ENCODE measurements at places on chromosomes 3 and 15.

GRCh38 chr15:67063689-67064606, 1.5 kb upstream of the SMAD3 start:
- no peak for DNase-seq

DNA sequence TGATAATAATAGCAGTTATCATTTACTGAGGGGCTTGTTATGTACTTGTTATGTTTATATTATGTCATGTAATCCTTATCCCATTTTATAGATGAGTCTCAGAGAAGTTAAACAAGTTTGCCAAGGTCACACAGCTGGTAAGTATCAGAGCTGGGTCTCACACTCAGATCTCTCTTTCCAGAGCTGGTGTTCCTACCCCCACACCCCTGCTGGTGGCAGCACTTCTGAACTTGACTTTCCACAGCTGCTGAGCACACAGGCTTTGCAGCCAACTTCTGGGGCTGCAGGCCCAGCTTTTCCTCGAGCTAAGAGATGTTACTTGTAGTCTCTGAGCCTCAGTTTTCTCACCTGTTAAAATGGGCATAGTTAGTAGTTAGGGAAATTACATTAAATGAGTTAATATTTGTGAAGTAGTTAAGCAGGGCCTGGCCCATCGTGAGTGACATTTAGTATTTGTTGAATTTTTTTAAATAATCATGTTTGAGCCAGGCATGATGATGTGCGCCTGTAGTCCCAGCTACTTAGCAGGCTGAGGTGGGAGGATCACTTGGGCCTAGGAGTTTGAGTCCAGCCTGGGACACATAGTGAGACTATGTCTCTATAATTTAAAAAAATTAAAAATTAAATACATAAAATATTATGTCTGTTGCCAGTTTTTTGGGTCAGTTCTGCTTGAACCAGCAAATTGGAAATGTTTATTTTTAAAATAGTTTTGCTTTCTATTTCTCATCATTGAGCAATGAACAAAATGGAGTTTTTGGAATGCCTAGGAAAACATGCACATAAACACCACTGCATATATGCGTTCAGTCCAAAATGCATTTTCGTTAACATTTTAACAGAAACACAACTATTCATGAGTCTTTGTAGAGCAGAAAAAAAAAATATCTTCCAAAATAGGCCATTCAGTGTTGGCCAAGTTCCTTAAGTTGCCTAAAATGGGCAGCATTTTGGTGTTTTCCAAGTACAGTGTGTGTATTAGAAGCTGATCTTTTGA, 87.3 kb downstream of the SMAD6 start:
- no peak for DNase-seq

- no peak for DNase-seq
These were observed 216.1 kb downstream of the SHQ1 start for GRCh38 chr3:72632129-72632528.

DNA sequence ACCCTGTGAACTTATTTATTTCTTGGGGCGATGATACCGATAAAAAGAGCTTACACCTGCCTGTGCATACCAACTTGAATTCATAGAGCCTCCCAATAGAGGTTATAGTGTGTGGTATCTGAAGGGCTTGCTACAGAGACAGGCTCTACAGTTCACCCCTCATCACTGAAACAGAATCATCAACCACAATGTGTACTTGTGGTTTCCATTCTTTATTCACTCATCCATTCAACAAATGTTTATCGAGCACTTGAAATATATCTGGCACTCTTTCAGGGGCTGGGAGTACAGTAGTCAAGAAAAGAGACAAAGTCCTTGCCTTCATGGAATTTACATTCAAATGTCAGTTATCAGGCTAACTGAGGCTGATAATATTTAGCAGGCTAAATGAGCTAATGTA, 134.4 kb upstream of the SKOR1 start:
- peak; percentile 85 for DNase-seq

DNA sequence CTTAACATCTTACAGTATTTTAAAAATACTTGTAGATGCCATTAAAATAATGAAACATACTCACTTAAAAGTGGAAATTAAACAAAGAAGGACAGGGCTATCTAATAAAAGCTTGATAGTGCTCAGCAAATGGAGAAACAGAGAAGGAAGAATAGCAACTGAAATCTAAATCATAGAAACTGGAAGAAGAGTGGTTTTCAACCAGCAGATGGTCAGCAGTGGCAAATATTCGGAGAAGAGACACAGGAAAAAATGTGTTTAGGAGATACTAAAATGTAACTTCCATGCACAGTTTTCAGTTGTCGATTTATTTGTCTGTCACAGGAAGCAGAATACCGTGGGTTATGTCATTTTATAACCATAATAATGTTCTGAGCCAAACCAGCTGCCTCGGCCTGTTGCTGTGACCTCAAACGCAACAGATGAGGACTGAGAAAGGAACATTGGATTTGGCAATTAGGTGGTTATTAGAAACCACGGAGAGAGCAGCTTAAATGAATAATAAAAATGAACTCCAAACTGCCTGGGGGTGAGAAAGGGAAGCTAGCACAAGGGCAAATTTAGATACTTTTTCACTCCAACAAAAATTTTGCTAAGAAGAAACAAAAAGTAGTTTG, 246.6 kb upstream of the KCNMB2 start:
- no peak for DNase-seq

DNA sequence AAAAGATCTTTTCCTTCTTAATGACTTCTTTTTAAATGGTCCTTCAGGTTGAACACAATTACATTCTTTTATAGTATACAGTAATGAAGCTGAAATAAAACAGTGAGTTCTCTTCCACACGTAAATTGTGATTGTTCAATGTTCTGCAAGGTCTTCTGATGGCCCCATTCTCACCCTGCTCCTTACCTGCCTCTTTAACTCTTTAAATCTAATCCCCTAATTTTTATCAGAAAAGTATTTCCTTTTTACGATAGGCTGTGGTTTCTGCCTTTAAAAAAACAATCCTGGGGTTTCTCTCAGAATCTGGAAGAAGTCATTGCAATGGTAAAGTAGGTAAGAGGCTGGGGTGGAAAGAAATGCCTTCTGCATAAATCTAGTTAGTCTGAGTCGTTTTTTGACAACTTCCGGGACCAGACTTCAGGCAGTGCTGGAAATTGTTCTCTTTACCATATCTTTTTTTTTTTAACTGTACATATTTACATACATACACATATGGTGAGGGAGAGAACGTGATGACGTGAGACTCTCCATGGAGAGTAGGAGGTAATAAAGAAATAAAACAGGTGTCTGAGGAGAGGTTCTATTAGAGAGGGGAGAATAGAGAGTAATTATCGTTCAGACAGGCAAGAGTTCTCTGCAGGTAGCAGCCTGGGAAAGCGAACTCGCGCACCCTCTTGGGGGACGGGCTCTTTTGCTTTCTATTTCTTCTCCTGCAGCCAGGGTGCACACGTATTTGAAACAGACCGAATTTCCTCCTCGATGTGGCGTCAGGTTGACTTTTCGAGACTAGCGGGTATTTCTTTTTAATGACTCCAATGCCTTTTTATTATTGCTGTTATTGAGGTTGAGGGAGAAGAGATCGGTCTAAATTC, at the start of gene SIDT1:
Gene SIDT1 (plus strand): TSS at position 730 of the 872 bp plus-strand sequence. CDS start 467 bp downstream, outside the sequence.
- DNase-seq, result peak; percentile 7

DNA sequence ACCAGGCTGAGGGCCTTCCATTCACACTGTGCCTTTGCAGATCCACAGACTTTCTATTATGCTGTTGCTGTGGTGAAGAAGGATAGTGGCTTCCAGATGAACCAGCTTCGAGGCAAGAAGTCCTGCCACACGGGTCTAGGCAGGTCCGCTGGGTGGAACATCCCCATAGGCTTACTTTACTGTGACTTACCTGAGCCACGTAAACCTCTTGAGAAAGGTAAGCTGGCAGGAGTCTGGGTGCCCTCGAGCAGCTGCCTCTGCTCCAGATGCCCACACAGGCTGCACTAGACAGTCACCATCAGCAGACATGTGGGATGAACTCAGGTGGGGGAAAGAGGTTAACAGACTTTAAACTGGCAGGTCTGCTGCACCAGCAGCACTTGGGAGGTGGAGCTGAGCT, 8.3 kb downstream of the TF start:
- no peak for DNase-seq

DNA sequence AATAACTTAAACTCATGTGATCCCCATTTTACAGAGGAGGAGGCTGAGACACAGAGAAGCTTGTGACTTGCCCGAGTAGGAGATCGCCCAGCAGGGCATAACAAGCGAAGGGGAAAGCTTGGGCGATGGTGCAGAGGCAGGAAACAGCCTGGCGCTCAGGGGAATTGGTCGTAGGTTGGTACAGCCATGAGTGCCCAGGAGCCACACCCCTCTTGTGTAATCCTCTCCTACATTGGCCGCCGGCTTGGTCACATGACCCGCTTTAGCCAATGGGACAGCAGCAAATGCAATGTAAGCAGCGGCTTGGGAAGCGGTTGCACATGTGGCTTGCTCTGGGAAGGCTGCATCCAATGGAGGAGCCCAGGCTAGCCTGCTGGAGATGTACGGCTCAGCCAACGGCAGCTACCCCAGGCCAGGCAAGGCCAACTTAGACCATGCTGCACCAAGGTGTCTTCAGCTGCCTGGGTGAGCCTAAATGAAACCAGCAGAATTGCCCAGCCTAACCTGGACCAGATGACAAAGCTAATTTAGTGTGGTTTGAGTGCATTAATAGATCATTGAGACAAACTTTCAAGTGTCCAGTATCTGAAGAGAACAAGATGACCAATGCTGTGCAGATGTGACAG, 50.3 kb upstream of the SLC6A6 start:
- DNase-seq, result no peak

- peak; percentile 80 for DNase-seq
These were observed 935.0 kb downstream of the FHIT start for GRCh38 chr3:60316121-60316797.

GRCh38 chr15:47404877-47405276, 312.4 kb upstream of the SEMA6D start:
- DNase-seq, result no peak

DNA sequence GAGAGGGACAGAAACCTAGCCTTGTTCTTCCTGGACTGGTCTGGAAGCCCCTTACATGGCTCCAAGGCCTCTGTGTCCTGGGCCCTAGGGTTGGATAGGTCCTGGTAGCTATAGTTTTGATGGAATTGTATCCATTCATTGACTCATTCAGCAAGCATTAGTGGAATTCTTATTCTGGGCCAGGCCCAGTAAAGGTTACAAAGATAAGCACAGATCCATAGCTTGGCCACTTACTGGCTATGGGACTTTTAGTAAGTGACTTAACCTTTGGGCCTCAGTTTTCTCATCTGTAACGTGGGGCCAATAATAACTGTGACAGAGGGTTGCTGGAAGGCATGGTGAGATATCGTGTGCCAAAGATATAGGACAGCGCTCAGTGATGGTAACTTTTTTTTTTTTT, 13.6 kb upstream of the DAG1 start:
- no peak for DNase-seq

GRCh38 chr15:62653122-62653521, 389.4 kb upstream of the TPM1 start:
- no peak for DNase-seq

All from NCI-H526 treated with DMSO at 0.1 percent for 48 hours (cell line).